ENCODE measurements at places on chromosomes 2 and 18.

DNA sequence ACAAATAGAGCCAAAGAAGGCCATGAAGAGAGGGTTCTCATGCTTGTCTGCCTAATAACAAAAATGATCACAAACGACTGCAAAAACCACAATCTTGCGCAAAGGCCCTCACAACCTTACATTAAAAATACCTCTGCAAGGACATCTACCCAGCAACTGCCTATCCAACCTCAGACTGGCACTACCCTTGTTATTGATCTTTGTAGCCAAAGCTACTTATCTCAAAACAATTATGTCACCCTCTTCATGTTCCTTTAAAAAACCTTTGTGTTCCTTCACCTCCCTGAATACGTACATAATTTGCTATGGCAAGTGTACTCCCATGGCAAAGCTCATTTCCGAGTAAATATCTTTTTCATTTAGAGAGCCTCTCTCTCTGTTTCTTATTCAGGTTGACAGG is 44.1 kb downstream of the TMEM163 start:
- no peak for DNase-seq

- DNase-seq, result no peak
These were observed 26.8 kb downstream of the SMAD7 start for GRCh38 chr18:48923746-48924629.

DNA sequence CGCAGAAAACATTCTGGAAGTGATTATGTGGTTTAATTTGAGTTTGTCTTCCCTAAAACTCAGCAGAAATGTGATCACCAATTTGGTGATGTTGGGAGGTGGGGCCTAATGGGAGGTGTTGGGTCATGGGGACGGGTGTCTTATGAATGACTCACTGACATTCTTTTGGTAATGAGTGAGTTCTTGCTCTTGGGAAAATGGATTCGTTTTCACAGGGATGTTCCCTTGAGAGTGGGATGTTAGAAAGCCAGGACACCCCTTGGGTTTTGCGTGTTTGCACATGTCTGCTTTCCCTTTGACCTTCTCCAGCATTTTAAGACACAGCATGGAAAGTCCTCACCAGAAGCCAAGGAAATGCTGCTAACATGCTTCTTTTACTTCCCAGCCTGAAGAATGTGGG is 321.5 kb upstream of the NT5C1B start:
- DNase-seq, result no peak

GRCh38 chr2:100070078-100070477 is 72.3 kb downstream of the AFF3 start:
- DNase-seq, result no peak

DNA sequence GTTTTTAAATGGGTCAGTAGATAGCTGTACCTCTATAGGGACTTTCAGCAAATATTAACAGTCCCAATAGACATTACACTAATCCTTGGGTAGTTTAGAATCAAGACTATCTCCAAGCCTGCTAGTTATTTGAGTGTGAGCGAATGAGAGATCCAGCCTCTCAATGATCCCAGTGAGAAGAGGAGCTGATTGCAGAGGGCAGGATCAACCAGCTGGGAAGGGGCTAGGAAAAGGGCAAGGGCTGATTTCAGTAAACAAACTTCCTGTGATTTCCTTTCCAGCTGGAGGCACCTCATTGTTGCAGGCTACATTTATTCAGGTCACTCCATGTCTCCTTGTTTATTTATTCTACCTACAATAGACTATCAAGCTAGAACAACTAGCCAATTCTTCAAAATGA is 84.1 kb upstream of the CTNNA2 start:
- DNase-seq, result no peak

DNA sequence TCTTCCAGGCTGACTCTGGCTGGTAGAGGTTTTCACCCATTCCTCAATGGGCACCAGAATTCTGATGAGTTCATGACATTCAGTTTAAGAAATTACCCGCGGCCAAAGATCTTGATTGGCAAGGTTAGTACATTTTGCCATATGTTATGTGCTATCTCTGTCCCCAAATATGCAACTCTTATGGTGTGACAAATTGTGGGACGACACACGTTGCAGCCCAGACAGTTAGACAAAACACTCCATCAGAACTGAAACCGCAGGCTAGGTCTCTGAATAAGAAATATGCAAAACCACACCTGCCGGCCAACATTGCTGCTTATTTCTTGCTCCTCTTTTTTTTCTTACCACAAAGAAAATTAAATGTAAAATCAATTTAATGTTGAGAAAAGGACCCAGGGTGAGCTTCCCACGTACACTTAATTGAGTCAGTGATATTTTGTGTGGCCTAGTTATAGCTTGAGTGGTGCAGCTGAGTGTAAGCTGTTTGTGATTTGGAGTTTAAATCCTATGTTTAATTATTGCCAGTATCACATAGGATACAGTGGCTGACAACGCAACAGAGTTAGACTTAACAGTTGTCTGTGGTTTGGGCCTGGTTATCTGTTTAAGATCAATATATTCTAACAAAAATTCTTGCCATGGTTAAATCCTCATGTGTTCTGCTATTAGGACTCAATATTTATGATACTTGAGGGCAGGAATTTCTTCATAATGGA is 35.7 kb upstream of the LTBP1 start:
- no peak for DNase-seq

DNA sequence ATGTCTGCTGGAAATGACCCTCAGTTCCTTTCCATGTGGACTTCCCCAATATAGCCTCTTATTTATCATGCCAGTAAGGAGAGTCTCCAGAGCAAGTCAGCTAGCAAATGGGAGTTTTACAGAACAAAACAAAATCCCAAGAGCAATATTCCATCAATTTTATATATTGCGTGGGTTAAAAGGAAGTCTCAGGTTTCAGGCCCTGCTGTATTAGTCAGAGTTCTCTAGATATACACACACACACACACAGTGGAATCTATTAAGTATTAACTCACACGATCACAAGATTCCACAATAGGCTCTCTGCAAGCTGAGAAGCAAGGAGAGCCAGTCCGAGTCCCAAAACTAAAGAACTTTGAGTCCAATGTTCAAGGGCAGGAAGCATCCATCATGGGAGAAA is 102.8 kb upstream of the MAP2 start:
- no peak for DNase-seq

GRCh38 chr2:62307469-62308389 is 111.8 kb downstream of the B3GNT2 start:
- DNase-seq, result no peak

- no peak for DNase-seq
These were observed 293.9 kb upstream of the SYT4 start for GRCh38 chr18:43571078-43571689.

All from 8988T (cell line).